ENCODE measurements at places on chromosomes 12 and 14.

DNA sequence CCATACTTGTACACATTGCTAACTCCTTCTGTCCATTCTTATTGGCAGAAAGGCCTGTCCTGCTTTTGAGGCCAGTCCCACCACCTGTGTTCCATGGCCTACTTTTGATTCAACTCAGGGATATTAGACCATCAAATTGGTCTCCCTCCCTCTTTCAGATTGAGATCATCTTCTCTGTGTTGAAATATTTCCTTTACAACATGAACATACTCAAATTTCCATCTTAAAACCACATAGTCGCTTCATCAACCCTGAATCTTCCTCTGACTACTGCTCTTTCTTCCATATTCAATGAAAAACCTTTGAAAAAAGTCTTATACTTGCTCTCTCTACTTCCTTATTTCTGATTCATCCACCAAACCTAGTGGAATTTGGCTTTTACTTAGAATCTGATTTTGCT, 34.9 kb downstream of the TRMT5 start:
- no peak for DNase-seq

DNA sequence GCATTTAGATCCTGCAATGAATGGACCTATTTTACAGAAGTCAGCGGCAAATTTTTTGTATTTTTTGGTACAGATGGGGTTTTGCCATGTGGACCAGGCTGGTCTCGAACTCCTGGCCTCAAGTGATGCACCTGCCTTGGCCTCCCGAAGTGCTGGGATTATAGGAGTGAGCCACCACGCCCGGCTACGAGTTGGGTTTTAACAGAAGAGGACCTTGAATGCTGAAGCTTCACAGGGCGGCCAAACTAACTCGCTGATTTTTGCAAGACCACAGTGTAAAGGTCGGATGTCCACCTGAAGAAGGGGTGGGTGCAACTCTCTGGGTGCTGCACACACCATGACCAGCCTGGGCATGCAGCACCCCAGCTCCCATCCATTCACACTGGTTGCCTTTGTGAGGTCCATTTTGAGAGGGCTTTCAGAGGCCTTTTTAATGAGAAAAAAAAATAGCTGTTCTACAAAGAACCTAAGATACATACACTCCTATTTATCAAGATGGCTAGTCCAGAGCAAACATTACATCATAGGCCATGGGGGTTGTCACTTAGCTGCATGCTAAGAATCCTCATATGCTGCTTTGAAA, 21.6 kb upstream of the CDK2AP1 start:
- DNase-seq: no peak

DNA sequence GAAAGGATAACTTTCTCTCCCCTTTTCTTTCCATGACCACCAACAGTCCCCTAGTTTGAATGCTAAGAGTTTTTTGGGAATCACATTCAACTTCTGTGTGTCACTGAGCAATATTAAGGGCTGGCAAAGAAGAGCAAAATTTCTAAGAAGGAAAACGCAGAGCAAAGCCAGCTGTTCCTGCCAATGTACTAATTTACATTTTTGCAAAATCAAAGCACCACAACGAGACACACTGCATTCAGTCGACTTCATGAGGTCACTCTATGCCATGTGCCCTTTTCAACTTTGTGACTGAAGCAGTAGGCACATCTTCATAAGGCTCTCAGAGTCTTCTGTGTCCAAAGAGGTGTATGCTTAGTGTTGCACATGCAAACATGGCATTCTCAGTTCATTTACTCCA, 66.4 kb downstream of the PTPRR start:
- no peak for DNase-seq

DNA sequence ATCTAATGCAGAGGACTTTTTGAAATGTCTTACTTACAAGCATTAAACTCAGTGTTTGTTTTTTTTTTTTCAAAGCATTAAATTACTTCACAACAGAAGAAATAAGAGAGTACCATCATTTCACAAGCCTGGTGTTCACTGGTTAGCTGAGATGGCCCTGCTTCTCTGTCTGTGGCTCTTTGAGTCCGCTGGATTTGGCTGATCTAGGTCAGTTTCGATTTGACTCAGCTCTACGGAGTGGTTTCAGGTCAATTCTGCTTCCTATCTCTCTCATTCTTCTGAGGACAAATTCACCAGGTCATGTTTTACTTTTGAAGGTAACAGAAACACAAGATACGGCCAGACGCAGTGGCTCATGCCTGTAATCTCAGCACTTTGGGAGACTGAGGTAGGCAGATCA, 1066.1 kb downstream of the FLRT2 start:
- DNase-seq: no peak

- no peak for DNase-seq
Measured at GRCh38 chr12:15728118-15728598, 61.0 kb downstream of the EPS8 start.
